ENCODE measurements at places on chromosomes 16 and 17. TPM values are rescaled to one million over a fixed set of nuclear protein-coding genes. Genes with fewer than 3 reads are reported as not detected.

The KRTAP4-2 gene
- not detected for polyA plus RNA-seq

The GP2 gene
- 0.05 TPM for polyA plus RNA-seq

The GAS2L2 gene
- polyA plus RNA-seq, result not detected

The AIPL1 gene
- polyA plus RNA-seq, result not detected

The DBNDD1 gene
- 7.5 TPM for polyA plus RNA-seq

The CLEC19A gene
- not detected for polyA plus RNA-seq

The SDR42E2 gene
- not detected for polyA plus RNA-seq

The SUPT6H gene
- polyA plus RNA-seq, result 47.7 TPM

The MYOCD gene
- polyA plus RNA-seq, result 0.60 TPM

The RNU2-1 gene
- not detected for polyA plus RNA-seq

The GNGT2 gene
- polyA plus RNA-seq, result 1.2 TPM

The FAM171A2 gene
- 55.2 TPM for polyA plus RNA-seq

The HOXB6 gene
- polyA plus RNA-seq, result 1.6 TPM

The OR1D2 gene
- not detected for polyA plus RNA-seq

The RND2 gene
- polyA plus RNA-seq, result 1.1 TPM

The ENPP7 gene
- polyA plus RNA-seq, result not detected

The MT1A gene
- polyA plus RNA-seq, result not detected

The KSR1 gene
- 84.6 TPM for polyA plus RNA-seq

The OR4D1 gene
- not detected for polyA plus RNA-seq

The MKS1 gene
- 15.4 TPM for polyA plus RNA-seq

The TBC1D28 gene
- polyA plus RNA-seq, result not detected

The COL1A1 gene
- 4,316 TPM for polyA plus RNA-seq

The FA2H gene
- not detected for polyA plus RNA-seq

The MMP25 gene
- 1.2 TPM for polyA plus RNA-seq

The ZP2 gene
- polyA plus RNA-seq, result not detected

The BCL6B gene
- polyA plus RNA-seq, result 22.8 TPM

The ITGAD gene
- polyA plus RNA-seq, result 1.3 TPM

The TPSAB1 gene
- 1.5 TPM for polyA plus RNA-seq

The KCNG4 gene
- polyA plus RNA-seq, result not detected

The CCL16 gene
- 0.35 TPM for polyA plus RNA-seq

The PTX4 gene
- polyA plus RNA-seq, result 1.5 TPM

The KRT24 gene
- not detected for polyA plus RNA-seq

The NGFR gene
- 36.6 TPM for polyA plus RNA-seq

The CLEC10A gene
- 1.1 TPM for polyA plus RNA-seq

The PDPK1 gene
- 28.3 TPM for polyA plus RNA-seq

The EPX gene
- 0.50 TPM for polyA plus RNA-seq

The CTF1 gene
- polyA plus RNA-seq, result 13.1 TPM

The WNT3 gene
- 2.6 TPM for polyA plus RNA-seq

The CAPNS2 gene
- 0.36 TPM for polyA plus RNA-seq

The SEC14L1 gene
- polyA plus RNA-seq, result 68.0 TPM

The SLFN14 gene
- polyA plus RNA-seq, result 0.26 TPM

The USH1G gene
- not detected for polyA plus RNA-seq

The VMO1 gene
- 7.2 TPM for polyA plus RNA-seq

The ATMIN gene
- polyA plus RNA-seq, result 35.8 TPM

The KRT40 gene
- 5.9 TPM for polyA plus RNA-seq

The GSE1 gene
- polyA plus RNA-seq, result 40.0 TPM

The GSG1L gene
- 1.6 TPM for polyA plus RNA-seq

The ASGR1 gene
- polyA plus RNA-seq, result 6.5 TPM

The MMP15 gene
- 23.3 TPM for polyA plus RNA-seq

The C17orf78 gene
- polyA plus RNA-seq, result 0.14 TPM

The CD300LD gene
- not detected for polyA plus RNA-seq

The ANKS4B gene
- polyA plus RNA-seq, result not detected

The CACNG1 gene
- 211 TPM for polyA plus RNA-seq

The TPPP3 gene
- polyA plus RNA-seq, result 316 TPM

The JPT1 gene
- polyA plus RNA-seq, result 267 TPM

The SLFN12L gene
- polyA plus RNA-seq, result not detected

The RBFOX1 gene
- 35.9 TPM for polyA plus RNA-seq

All from muscle of back (tissue), 13 donors.